Right hindlimb (tissue), 1 donor: ENCODE measurements at places on chromosomes 11 and 22.

DNA sequence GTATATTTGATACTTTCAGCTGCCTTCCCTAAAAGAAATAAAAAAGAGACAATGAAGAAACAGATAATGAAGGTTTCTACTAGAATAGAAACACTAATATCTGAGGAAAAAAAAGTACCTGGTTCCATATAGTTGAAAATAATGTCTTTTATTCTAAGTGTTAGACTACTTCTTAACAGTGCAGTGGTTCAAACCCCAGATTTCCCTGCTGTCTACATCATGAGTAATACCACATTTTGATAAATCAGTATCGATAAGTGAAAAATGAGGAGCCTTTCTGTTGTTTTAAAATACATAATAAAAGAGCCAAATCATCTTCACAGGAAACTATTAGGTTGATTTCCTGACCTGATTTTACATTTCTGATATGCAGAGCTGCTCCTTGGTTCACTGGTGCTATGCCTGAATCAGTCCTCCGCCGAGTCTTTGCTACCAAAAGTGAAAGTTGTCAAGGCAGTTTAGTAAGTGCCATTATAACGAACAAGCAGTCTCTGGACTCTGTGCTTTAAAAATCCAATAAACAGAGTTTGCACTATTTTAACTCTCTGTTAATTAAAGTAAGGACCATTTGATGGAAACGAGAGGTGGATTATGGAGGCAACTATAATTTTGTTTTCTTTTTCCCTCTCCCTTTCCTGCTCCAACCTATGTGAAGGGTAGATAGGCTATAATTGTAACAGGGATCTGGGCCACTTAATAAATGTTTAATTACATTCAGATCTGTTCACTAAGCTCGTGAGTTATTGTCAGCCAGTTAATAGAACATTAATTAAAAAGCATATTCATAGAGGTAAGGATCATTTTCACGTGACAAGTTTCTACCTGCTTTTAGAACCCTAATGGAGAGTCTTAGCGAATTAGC lies 724.5 kb upstream of the RAG2 start:
- no peak for DNase-seq

GRCh38 chr11:63708764-63709163 lies 27.5 kb downstream of the RTN3 start:
- no peak for DNase-seq

GRCh38 chr11:28838741-28839140 lies 730.6 kb downstream of the METTL15 start:
- DNase-seq: no peak

GRCh38 chr11:29634744-29635143 lies 382.1 kb downstream of the KCNA4 start:
- no peak for DNase-seq

DNA sequence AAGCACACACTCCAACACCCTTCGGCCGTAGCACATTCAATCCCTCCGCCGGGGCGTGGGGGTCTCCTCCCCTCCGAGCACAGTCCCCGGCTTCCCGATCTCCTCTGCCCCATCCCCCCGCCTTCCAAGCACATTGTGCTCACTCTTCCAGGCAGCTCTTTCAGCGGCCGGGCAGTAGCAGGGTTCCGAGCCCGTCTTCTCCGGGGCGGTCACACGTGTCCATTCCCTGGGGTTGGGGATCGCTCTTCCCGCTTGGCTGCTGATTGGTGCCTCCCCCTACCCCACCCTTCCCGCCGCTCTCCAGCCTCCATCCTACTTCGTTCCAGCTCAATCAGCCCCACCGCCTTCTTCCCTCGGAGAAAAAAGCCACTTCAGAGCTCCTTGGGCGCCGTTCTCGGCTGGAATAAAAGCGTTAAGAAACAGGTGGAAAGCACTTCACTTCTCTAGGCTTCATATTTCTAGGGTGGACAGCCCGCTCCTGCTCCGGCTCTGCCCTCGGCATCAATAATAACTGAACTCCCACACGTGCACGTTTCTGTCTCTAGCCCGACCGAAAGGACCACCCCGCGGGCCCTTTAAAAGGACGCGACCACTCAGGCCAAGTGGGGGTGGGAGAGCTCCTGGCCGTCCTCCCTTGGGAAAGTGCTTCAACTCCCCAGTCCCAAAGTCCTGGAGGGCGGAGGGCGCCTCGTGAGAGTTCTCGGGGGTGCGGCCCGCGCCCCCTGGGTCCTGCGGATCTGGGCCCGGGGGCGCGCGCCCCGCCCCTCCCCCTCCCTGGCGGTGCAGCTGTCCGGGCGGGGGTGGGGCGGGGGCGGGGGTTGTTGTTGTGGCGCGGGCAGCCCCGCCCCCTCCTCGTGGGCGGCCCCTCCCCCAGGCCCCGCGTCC lies 464 bp upstream of the CECR2 start:
- DNase-seq: peak; percentile 83

DNA sequence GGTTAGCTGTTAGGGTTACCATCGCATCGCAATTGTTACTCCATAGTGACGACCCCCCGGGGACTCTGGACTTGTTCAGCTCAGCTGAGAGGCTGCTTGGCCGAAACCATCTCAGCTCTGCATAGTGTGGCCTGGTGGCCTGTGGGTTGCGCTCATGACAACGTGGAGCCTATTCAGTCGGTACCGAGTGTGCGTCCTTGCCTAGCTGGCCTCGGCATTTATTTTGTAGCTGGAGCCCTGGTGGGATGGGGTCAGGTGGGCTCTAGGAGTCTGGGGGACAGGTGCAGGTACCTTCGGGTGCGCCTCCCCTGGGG lies 13.5 kb downstream of the LRP5 start:
- no peak for DNase-seq
